Activated naive CD4-positive, alpha-beta T cell treated with anti-CD3 and anti-CD28 coated beads, Interleukin-2, amount 50 U/mL, for 72 hours (primary cell): ENCODE measurements at places on chromosomes 1 and 21. TPM values are rescaled to one million over a fixed set of nuclear protein-coding genes. Genes with fewer than 3 reads are reported as not detected.
A peak's percentile ranks its signal among the peaks of the same experiment; 100 is the strongest.

- DNase-seq, result no peak
These were observed 23.1 kb upstream of the OR10J4 start for GRCh38 chr1:159408862-159409400.

Gene KCNE2
- total RNA-seq, result 0.31 TPM

DNA sequence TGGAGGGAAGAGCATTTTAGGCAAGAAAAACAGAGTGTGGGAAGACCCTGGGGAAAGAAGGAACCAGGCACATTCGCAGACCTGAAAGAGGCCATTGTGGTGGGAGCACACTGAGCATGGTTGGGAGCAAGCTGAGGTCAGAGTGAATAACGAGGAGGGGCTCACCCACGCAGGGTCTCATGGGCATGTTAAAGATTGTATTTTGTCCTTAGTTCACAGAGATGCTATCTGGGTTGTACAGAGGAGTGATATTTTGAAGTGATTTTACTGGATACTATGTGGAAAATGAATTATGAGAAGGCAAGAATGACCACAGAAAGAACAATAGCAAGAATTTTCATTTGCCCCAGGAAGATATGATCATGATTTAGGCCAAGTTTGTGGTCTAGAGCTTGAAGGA, 578.3 kb upstream of the NR5A2 start:
- DNase-seq, result no peak

DNA sequence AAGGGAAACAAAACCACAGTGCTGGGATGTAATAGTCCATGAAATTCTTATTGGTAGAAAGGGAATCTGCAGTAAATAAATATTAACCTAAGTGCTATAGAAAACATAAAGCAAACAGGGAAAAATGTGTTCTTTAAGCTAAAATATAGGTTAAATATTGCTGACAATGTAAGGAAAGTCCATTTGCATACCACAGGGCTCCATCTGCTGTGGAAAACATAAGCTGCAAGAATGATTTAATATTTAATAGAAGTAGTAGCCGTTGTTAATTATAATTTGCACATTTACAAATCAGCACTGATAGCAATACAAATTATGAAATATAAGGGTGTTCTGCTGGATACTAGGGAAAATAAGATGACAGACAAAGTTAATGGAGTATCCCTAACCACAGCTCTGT, 444.9 kb upstream of the PKN2 start:
- no peak for DNase-seq

Gene ADGRL2
- not detected for total RNA-seq

Gene BCAR3
- 0.72 TPM for total RNA-seq

Gene ARMH1
- total RNA-seq, result 102 TPM

DNA sequence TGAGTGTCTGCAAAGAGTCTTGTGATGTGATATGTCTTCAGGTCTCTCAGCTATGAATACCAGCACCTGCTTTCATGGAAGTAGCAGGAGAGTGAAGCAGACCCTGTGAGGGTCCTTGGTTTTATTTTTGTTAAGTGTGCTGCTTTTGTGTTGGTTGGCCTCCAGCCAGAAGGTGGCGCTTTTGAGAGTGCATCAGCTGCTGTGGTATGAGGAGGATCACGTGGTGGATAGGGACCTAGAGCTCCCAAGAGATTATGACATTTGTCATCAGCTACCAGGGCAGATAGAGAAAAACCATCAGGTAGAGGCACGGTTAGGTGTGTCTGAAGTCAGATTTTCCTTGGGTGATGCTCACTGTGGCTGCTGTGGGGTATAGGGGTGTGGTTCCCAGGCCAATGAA, 1232.1 kb downstream of the MRPL39 start:
- DNase-seq, result peak; percentile 19

Gene AGMAT
- total RNA-seq, result 16.6 TPM

- DNase-seq, result no peak
These were observed 520 bp downstream of the TMEM201 start for GRCh38 chr1:9589144-9589718.

GRCh38 chr1:194013561-194013960, 827.1 kb upstream of the B3GALT2 start:
- no peak for DNase-seq

Gene TSPAN1
- total RNA-seq, result not detected

- DNase-seq, result no peak
These were observed 3.9 kb upstream of the FLG start for GRCh38 chr1:152328801-152329391.

Gene F13B
- not detected for total RNA-seq

- DNase-seq, result no peak
These were observed 149.9 kb downstream of the MRPL39 start for GRCh38 chr21:25457411-25457810.

DNA sequence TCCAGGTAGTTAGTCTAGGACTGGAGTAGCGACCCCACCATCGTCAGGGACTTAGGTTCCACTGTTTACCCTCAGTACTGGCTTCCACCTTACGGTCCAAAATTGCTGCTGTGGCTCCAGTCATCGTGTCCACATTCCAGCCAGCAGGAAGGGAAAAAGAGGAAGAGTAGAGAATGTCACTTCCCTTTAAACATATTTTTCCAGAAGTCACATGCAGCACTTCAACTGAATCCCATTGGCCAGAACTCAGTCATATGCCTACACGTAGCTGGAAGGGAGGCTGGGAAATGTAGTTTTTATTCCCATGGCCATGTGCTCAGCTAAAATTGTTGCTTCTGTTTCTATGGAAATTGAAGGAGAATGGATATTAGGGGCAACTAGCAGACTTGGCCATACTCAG, 84.1 kb upstream of the SELENON start:
- no peak for DNase-seq

GRCh38 chr1:60461925-60462595, 388.5 kb upstream of the C1orf87 start:
- DNase-seq, result no peak

Gene SH3BGR
- 3.1 TPM for total RNA-seq
